Hypothalamus (tissue), 51 donors: ENCODE measurements at places on chromosomes 4 and X.

DNA sequence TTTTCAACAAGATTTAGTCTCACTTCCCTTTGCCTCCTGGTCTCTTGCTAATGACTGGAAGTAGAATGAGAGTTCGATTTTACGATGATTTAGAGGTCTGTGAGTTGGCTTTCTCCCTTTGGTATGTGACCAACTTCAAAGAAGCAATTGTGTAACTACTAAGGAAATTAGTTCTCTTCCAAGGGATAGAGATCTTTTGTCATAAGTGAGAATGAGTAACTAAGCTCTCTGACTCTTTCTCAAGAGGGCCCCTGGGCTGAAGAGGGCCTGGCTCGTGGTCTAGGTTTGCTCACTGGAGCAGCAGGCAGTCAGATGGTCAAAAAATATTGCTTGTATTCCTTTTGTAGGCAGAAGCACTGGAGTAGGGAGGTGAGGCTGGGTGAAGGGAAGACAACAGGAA, 176.3 kb downstream of the ENOX2 start:
- DNase-seq: no peak

- no peak for DNase-seq
These were observed 139.4 kb upstream of the CPEB2 start for GRCh38 chr4:14862891-14863290.

- DNase-seq: no peak
These were observed 21.1 kb downstream of the RASSF6 start for GRCh38 chr4:73599182-73599581.

GRCh38 chr4:43709443-43709842, 739.2 kb downstream of the KCTD8 start:
- DNase-seq: no peak

DNA sequence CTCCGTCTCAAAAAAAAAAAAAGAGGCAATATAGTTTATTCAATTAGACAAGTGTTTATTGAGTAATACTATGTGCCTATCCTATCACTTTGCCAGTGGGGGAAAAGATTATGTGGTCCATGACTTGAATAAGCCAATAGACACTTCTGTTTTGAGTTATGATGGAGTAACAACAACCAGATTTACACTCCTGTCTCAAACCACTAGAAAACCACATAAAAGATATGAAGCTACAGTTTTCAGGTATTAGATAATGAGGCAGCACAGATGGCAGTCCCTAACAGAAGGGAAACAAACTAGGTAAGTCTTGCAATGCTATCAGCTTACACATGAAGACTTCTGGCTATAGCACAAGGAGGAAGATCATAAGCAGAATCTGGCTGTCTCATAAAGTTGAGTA, 22.5 kb downstream of the NFXL1 start:
- no peak for DNase-seq

DNA sequence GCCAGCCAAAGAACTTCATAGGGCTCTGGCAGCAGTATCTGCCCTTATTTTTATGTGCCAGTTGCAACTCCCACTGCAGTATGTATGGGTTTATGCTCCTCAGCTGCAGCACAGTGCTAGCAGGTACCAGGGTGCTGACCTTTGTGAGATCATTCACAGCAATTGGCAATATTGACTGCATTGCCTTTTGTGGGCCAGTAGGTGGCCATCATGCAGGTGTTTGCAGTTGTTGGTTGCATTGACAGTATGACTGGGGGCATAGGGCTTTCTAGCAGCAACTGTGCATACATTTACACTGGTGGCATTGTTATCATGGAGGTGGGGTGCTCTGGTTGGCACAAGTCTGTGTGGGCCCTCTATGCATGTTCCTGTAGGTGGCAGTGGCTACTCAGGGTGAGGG, 42.5 kb downstream of the FAAH2 start:
- no peak for DNase-seq

DNA sequence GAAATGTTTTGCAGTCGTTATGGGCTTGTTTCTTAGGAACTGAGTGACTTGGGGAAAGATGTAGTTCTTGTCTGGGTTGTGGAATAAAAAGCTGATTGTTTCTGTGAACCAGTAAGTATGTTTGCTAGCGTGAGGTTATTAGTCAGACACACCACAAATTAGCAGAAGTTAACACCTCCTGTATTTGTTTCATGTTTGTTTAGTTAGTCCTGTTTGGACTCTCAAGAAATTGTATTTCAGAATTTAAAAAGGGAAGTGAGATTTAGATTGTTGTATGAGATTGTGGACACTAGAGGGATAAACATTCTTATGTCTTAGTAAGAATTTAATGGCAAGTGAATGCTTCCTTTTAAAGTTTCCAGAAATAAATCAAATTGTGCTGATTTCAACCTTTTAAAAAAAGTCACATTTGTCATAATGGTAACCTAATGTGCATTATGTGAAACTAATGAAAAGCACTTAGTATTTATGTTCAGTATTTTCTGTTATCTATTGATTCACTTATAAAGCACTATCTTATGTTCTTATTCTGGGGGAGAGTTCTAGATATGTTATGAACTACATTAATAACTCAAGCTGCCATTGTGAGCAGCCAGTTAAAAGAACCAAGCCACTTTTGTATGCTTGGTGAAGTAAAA, 25.6 kb downstream of the ATP10D start:
- no peak for DNase-seq

DNA sequence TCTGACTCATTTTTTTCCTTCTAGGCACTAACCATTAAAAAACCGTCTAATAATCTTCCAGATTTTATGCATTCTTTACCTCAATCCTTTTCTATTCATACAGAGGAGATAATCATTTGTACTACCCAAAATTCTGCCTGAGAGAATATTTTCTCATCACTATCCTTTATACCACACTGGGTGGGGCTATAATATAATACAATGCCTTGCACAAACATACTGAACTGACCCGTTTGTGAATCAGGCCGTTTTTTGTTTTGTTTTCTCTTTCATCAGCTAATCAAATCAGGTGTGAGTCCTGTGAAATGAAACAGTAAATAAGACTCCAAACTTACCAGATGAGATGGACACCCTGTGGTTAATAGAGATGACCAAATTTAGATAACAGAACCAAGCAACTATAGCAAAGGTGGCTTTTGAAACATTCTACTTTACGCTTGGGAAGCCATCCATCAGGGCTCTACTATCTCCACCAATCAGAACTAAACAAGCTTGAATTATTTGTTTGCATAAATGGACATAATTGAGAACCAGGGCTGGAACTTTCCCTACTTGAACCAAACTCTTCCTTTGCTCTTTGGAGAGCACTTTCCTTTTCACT, 573.0 kb downstream of the GABRG1 start:
- DNase-seq: no peak

DNA sequence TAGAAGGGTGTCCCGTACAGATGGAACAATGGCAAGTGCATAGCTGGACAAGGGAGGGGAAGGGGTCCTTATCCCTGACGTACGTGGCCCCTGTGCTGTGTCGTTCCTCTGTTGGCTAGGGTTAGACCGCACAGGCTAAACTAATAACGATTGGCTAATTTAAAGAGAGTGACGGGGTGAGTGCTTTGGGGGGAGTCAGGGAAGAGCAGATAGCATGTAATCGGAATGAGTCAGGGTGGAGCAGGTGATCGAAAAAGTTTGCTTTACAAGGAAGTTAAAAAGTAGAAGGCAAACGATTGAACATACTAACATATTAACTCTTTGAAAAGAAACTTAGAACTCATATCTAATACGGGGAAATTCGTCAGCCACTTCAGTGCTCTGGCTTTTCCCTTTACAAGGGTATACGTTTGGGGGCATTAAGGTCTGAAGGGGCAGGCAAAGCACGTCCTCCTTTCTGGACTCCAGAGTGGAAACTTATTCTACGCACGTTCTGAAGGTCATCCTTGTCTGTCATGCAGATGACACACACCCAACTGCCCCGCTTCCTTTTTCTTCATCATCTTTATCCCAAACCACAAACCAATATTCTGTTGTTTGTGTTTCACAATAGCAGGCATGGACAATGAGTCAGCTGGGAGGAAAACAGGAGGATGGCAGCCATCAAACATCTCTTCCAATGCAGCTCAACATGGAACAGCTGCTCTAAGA, 10.2 kb upstream of the CRLF2 start:
- DNase-seq: no peak

GRCh38 chr4:16862697-16863096, 35.7 kb downstream of the LDB2 start:
- DNase-seq: no peak

DNA sequence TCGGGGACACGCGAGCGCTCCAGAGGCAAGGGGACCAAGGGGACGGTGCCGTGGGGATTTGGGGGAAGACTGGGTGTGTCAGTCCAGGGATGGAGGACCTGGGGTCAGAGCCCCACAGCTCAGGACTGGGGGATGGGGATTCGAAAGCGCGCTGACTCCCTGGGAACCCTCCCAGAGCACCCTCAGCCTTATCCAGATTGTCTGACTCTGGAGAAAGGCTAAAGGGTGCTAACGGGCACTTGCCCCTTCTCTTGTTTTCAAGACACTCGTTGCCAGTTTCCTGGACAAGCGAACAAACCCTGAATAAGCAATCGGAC, 1.1 kb downstream of the DOCK11 start:
- no peak for DNase-seq

- no peak for DNase-seq
These were observed 126.2 kb upstream of the UGT8 start for GRCh38 chr4:114472269-114473032.

GRCh38 chr4:137521053-137521452, 11.2 kb downstream of the PCDH18 start:
- DNase-seq: no peak

DNA sequence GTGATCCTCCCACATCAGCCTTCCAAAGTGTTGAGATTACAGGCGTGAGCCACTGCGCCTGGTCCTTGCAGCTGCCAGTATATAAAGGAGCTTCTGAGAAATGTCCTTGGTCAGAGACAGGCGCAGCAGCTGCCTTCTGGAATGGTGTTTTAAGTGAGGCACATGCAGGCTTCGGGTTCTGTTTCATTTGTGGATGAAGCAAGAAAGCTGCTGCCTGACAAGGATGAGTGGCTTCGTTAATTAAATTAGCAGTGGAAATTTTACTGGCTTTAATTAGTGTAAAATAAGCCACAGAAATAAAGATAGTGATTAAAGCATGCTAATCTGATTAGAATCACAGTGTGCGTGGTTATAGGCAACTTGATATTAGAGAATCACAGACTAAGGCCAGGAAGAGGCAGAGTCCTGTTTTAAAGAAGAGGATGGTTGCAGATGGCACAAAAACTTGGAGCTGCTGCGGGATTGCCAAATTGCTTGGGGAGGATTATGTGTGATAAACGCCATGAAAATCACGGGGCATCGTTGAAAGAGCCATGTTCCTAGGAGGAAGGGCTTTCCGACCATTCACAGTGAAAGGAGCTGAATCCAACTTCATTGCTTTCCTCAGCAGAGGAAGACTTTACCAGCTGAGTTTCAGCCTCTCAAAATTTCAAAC, 348.4 kb upstream of the FAT1 start:
- no peak for DNase-seq

DNA sequence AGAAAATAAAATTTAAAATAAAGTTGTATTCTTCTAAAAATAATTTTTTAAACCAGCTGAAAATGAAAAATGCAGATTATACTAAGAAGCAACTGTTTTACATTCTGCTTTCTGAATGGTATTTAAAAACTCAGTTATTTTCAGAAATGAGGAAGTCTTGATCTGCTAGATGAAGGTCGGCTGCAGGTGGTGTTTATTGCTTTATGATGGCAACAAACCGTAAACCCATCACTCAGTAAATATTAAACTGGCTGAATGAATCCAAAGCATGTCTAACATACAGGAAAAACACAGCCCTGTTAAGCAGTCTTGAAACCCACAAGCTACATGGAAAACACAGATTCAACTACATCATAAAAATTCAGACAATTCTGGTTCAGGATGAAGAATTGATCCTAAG, 29.3 kb downstream of the DYNLT3 start:
- DNase-seq: no peak

DNA sequence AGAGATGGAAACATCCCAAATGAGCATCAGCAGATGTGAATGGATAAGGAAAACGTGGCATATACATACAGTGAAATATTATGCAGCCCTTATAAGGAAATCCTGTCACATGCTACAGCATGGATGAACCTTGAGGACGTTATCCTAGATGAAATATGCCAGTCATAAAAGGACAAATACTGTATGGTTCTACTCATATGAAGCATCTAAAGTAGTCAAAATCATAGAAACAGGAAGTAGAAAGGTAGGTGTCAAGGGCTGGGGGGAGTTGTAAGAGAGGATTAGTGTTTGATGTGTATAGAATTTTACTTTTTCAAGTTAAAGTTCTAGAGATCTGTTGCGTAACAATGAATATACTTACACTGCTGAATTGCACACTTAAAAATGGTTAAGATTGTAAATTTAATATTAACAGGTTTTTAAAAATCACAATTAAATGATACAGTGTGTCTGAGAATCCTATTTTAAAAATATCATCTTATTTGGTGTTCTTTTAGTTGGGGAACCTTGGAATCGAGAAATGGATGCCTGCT, 58.5 kb downstream of the KDM6A start:
- no peak for DNase-seq

DNA sequence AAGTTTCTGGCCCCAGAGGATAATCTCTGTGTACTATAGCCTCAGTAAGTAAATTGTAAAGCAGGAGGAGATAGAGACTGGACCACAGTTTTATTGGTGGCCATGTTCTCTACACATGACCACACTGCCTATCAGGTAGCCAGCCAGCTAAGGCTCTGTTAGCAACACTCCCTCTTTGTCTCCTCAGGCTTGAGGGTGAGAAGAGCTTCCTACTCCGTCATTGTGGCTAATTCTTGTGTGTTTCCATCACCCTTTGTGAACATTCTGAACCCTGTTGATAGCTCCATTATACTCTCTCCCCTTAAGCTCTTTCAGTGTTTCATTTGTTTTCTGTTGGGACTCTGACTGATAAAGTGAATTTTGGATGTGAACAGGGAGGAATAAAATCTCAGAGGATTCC, 233.4 kb downstream of the CFAP299 start:
- no peak for DNase-seq

- no peak for DNase-seq
These were observed 158.9 kb upstream of the MAD2L1 start for GRCh38 chr4:120225527-120225926.

DNA sequence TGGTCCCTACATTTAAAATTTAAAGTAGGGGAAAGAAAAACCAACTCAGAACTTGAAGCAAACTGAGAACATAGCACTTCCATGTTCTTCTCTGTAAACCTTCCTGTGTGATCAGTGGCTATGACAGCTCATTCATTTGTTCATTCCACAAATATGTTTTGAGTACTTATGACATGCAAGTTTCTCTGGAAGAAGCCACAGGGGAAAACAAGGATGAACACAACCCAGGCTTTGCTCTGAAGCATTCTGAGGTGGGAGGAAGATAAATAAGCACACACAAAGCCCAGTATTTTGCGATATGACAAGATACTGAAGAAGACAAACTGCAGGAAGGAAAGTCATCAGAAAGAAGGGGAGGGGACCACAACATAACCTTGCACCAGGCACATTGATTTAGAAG, 96.4 kb downstream of the CHIC2 start:
- DNase-seq: no peak

GRCh38 chr4:5691491-5692132, 16.7 kb downstream of the EVC2 start:
- no peak for DNase-seq

GRCh38 chrX:100928660-100929613, at the start of gene XKRX:
XKRX (minus strand) TSS chrX:100928917; CDS start chrX:100928304, 613 bp downstream.
- DNase-seq: no peak
